Germinal center (tissue), 1 donor: ENCODE measurements at places on chromosomes 1 and 21.

GRCh38 chr1:208682664-208683013 is 438.5 kb upstream of the PLXNA2 start:
- no peak for DNase-seq

GRCh38 chr1:108182959-108183700 is 17.0 kb downstream of the SLC25A24 start:
- DNase-seq = no peak

DNA sequence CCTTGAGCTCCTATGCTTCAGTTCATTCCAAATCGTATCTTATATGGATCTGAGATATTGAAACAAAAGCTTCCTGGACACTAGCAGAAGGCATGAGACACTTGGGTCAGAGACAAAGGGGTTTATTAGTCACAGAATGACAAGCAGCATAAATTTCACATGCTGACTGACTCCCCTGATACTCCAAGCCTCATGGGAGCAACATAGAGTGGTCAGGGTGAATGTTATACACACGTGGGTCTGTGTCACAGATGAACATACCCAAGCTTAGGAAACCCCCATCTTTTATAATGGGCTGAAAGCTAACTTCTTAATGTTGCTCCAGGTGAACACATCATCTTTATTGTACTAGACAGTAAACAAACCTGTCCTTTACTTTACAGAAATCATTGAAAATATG is 599.9 kb upstream of the RGS18 start:
- no peak for DNase-seq

DNA sequence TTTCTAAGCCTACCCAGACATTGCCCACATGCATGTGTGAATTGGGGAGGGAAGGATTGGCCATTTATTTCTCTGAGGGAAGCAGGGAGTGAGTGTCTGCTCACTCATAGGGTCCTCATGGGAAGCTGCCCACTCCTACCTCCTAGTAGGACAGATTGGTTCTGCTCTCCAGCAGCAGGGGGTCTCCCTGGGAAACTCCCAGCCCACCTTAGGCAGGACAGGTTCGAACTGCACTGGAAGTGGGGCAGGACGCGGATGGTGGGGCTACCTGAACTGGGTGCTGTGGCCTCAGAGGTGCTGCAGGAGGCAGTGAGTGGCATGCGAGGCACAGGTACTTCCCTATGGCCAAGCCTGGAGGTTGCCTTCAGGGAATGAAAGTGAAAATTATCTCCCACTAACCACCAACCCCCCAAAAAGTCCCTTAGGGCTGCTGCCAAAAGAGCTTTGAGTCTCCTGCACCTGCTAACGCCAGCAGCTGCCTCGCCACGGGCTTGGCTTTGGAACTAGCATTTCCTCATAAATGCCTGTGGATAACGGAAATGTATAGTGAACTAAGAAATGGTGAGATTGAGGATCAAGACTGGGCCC is 157.0 kb upstream of the COA6 start:
- DNase-seq = no peak
